ENCODE measurements at places on chromosomes 7 and 10.

- DNase-seq = no peak
Measured at GRCh38 chr10:77716458-77717317, 79.1 kb upstream of the KCNMA1 start.

GRCh38 chr7:101547916-101548661 is 81.0 kb downstream of the MYL10 start:
- no peak for DNase-seq

DNA sequence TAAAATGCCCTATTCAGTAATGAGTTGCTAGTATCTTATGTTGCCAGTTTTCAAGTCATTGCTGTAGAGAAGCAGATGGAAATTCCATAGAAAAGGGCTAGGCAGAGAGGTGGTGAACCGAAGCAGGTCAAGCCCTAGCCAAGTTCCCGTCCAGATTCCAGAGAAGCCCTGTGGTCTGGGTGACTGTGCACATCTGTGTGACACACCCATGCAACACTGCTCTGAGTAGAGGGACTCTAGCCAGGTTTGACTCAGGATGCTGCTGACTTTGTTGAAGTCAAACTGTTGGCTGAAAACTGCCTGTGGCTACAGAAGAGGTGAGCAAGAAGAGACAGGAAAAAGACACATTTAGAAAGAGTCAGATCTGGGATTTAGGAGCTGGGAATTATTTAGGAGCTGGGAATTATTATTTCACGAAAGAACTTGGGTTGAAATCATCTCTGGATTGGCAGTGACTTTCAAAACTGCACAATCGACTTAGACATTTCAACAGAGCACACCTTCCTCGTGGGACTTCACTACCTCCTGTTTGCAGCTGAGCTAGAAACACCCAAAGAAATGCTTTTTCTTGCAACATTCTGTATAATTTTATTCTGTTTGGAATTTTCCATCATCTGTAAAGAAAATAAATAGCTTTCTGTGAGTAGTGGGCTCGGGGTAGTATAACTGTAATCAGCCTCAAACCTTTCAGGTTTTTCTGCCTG is 149.1 kb upstream of the PRKCQ start:
- no peak for DNase-seq

DNA sequence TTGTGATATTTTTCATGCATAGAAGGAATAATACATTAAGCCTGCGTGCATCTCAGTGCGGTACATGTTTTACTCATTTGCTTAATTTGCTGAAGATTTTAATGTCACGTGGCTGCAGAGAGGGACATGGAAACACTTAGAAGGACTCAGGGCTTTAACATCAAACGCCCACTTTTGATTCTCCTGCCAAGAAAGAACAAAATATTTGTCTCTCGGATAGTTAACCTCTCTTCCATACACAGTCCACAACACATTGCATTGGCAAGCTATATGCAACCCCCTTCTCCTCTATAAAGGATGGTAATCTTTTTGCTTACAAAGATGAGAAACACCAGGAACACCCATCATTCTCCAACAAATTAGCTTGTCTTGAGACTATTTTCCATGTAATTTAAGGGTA is 148.0 kb upstream of the NRP1 start:
- no peak for DNase-seq

DNA sequence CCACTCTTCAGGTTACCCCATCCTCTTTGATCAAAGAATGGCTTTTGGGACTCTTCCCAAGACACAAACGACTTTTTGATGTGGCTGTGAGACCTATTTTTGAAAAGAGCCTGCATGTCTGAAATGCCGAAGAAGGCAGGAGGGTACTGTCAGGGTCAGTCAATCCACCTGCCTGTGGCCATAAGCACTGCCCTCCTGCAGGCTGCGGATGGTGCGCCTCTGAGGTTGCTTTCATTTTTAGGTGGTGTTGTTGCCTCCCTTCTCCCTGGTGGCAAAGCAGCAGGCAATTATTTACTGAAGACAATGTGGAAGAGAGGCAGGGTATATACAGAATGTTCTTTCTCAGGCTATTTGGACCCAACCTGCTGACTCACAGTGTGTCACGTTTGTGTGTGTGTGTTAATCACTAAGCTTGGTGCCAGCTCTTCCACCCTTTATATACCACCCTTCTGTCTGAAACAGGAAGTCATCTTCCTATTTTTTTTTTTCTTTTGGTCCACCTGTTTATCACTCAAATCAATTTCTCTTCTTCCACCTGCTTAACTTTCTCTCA is 1421.2 kb upstream of the CELF2 start:
- DNase-seq = no peak

DNA sequence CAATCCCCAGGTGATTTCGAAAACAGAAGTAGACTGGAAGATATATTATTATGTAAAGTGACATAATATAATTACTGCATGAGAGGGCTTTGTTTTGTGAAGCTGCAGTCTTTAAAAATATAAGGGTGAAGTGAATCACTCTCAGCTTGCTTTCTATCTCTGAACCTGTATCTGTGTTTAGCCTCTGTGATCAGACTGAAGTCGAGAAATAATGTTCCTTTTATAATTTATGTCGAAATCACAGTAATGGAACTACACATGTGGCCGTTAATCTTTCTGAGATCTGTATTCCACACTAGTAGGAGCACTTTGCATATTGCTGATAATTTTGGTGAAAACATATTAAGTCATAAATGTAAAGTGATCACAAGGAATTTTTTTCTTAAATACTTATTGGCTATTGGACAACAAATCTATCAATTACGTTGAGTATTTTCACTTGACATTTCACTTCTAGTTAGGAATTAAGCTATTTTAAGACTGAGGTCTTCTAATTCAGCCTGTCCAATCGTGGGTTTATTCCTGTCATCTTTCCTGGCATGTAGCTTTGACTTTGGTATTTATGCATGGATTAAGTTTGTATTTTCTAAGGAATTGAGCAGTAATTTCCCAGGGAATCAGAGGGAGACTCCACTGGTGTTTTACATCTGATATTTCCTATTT is 268.2 kb upstream of the POT1 start:
- no peak for DNase-seq

DNA sequence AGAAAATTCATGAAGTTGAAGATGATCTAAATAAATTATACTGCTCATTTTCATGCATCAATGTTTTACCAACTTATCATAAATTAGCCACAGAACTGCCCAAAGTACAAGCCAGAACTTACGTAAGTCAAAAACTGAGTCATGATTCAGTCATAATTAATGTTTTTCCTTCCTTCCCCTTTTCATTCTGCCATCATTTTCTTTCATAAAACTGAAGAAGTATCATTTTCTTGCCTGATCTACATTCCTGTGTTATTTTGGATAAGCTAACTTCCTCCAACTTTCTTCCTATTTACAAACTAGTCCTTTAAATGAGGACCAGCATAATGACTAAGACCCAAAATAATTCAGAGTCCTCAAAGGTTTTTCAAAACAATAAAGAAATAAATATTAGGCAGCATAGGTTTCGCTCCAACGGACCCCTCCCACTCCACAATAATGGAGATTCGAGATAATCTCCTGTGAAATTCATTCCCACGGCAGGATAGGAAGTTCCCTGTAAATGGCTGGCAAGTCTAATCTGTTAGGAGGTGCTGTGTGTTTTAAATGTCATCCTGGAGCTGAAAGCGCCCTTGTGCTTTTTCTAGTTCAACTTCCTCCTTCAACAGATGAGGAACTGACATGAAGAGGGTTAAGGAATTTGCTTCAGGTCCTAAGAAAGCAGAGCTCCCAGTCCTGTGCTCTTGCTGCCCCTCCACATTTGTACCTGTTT is 218.9 kb downstream of the DOCK4 start:
- peak; percentile 75 for DNase-seq

- DNase-seq = no peak
Measured at GRCh38 chr10:70514591-70514990, 36.0 kb downstream of the PALD1 start.

DNA sequence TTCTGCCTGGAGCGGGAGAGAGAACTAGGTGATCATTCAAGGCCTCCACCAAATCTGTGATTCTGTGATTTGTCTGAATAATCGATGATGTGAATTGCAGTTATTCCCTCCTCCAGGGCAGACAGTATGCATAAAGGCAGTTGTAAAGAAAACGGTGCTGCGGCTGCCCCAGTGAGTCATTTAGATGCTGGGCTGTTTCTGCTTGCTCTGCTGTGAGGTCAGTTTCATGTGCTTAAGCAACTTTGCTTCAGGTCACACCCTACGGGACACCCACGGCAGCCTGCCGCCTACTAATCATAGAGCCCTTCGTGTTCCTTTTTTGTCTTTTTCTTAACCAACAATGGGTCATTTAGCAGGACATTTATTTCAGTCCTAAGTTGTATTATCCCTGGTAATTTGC is 158.1 kb upstream of the PITRM1 start:
- no peak for DNase-seq

DNA sequence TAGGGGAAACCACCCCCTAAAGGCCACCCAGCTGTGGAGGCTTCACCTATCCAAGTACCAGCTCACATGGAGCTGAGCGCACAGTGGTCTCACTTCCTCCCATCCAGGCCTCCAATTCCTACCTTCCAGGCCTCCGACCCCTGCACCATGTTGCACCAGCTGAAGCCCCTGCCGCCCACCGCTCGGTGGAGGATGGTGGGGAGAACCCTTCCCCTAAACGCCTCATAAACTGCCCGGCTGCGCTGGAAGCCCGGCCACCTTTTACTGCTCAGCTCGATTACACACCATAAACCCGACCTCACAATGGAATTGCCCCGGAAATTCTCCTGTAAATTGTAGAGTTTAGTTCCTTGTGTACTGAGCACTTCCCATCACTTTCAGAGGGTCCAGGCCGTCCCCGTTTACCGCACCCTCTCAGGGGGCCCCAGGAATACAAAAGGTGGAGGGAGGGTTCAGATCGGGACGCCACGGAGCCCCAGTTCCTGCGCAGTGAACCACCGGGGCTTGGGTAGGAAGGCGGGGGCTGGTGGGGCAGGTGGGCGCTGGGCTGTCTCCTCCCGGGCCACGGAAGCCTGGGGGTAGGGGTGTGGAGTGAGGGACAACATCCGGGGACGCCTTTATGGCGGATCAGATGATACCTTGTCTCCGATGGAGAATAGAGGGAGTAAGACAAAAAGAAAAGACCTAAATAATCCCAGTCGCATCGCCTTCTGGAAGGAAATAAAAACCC is 1.4 kb upstream of the HOXA7 start:
- no peak for DNase-seq

DNA sequence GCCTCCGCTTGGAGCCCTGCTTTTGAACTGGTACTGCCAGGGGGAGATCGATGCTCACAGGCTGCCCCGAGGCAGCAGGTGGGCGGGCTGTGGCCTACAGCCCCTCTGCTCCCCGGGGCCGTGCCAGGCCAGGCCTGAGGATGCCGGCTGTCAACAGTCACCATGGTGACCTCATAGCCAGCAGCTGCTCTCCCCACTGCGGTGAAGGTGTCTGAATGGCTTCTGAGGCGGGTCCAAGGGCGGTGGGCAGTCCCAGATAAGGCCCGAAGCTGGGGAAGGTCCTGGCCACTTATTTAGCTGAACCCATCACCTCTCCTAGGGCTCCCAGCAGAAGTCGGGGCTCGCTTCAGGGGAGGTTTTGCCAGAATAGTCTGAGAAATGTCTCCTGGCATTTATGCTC is 179.3 kb downstream of the ARHGAP12 start:
- no peak for DNase-seq

DNA sequence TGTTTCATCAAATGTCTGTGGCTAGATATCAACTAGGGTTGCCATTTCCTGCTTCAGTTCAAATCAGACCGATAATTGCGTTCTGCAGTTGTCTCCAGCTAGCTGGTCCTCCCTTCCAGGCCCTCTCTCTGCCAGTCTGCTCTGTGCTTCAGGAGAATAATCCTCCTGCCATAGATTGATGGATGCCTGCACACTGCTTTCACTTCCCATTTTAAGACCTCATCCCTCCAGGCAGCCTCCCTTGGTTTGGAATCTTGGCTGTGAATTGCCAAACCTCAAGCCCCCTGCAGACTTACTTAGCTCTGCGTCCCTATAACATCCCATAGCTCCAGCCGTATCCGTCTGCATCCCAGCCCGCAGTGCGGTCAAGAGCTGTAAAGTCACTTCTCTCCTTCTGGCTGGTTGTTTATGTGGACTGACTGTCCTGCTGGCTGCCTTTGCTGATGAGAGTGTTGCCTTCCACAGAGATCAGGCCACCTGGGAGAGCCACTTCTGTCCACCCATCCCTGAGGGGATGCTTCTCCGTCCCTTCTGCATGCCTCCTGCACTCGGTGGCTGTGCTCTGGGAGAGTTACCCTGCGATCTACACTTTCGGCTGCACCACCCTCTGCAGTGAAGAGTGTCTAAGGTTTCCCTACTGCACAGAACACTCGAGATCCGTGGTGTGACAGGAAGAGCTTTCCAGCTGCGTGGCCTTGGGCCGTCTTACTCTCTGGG is 22.4 kb upstream of the KLF6 start:
- peak; percentile 56 for DNase-seq

DNA sequence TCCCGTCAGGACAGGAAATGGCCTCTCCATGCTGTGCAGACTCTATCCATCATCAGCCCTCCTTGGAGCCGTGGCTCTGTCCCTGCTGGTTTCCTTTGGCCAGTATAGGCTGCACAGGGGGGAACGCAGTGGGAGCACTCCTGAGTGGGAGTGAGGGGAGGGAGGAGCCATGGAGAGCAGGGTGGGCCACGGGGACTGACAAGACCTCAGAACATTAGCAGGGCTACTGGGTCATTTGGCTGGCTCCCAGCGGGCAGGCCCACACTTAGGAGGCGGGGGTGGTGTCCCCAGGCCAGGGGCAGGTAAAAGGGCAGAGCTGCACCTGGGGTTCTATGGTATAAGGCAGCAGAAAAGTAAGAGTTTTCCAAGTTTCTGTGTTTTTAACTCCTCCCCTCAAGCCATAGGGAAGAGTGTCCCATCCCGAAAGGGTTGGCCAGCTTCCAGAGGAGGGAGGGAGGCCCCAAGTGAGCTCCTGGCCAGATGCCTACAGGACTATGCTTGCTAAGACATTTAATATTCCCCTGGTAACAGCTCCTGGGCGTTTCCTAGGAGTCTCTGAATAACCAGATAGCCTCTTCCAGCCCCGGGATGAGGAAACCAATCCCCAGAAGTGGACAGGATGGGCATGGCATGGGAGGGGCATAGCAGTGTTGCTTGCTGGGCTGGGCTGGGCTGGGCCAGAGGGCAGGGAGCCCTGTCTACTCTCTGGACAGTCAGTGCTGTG is 5.5 kb upstream of the OPN4 start:
- no peak for DNase-seq

GRCh38 chr7:124399941-124400340 is 365.7 kb downstream of the GPR37 start:
- no peak for DNase-seq

- peak; percentile 10 for DNase-seq
Measured at GRCh38 chr10:7561216-7561893, 105.4 kb downstream of the ITIH5 start.

DNA sequence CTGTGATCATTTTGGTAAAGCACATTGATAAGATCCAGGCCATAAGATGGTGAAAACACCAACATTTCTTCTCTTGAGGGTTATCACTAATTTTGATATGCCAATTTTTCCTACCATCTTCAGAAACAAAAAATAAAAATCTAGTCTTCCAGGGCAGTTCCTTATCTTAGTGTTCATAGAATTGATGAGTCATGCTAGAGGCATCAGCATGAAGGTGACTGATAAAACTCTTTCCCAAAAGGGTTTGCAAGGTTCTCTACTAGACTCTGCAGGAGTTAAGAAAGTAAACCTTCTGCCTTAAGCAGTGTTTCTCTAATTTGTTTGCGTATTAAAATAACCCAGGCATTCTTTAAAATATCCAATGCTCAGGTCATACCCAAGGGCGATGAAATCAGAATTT is 483.1 kb upstream of the CNTNAP2 start:
- DNase-seq = no peak
